CD4-positive, alpha-beta T cell (primary cell): ENCODE measurements at places on chromosomes 3 and 15. TPM values are rescaled to one million over a fixed set of nuclear protein-coding genes. Genes with fewer than 3 reads are reported as not detected.

- peaks cover 7% of the 10 kb centered on the region for H3K36me3 ChIP-seq
- no peak overlapping the region for H3K4me3 ChIP-seq
- no peak for DNase-seq
- no peaks in the 10 kb centered on the region for H3K4me1 ChIP-seq
- H3K27me3 ChIP-seq = no peaks in the 10 kb centered on the region
- H3K27ac ChIP-seq = no peak overlapping the region
These were observed 134.1 kb downstream of the ISL2 start for GRCh38 chr15:76470691-76471090.

GRCh38 chr3:16277471-16277870 is 12.5 kb downstream of the OXNAD1 start:
- H3K4me1 ChIP-seq = no peaks in the 10 kb centered on the region
- H3K27ac ChIP-seq = no peak overlapping the region
- DNase-seq = no peak
- H3K4me3 ChIP-seq = no peak overlapping the region

DNA sequence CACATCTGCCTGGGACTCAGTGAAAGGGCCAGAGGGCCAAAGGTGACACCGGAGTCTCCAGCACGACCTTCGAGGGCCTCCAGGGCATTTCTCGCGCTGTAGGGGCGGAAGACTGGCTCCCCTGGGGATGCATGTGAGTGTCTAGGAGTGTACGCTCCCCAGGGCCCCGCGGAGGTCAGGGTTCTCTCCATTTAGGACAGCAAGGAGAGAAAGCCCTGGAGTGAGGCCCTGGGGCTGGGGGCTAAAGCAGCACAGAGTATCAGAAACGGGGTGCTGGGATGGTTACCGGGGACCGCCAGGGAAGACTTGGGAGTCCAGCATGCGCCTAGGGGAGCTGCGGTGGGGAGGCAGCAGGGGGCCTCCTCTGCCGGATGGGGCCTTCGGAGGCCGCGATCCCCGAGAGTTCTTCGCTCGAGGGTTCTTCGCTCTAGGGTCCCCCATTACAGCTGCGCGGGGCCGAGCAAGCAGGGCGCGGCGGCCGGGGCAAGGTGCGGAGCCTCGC is 595 bp upstream of the APBA2 start:
- H3K27ac ChIP-seq = peak overlapping the region; percentile 29
- peaks cover 50% of the 10 kb centered on the region for H3K4me1 ChIP-seq
- DNase-seq = no peak
- H3K36me3 ChIP-seq = no peaks in the 10 kb centered on the region
- H3K27me3 ChIP-seq = peaks cover 2% of the 10 kb centered on the region

DNA sequence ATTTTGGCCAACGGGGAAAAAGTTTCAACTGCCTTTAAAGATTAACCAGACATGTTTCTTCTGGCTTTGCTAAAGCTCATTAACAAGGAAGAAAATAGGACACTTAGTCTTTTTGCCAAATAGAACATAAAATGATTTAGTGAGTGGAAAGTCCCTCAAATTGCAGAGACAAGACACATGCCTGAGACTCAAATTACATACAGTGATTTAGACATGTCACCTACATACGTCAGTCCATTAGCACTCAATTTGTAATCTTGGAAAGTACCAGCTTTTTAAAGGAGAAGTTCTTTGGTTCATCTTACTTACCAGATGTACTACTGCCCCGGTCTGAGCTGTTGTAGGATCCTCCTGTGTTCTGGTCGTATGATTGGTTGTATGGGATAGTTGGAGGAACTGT is 1134.2 kb downstream of the ROBO1 start:
- no peaks in the 10 kb centered on the region for H3K36me3 ChIP-seq
- H3K27ac ChIP-seq = no peak overlapping the region
- no peaks in the 10 kb centered on the region for H3K27me3 ChIP-seq
- H3K4me1 ChIP-seq = no peaks in the 10 kb centered on the region
- no peak overlapping the region for H3K4me3 ChIP-seq
- DNase-seq = no peak

- no peak overlapping the region for H3K27ac ChIP-seq
- DNase-seq = peak; percentile 47
- H3K36me3 ChIP-seq = no peaks in the 10 kb centered on the region
These were observed 22.4 kb downstream of the PLA2G4F start for GRCh38 chr15:42133886-42134502.

- peak overlapping the region; percentile 53 for H3K27ac ChIP-seq
- DNase-seq = peak; percentile 31
- no peaks in the 10 kb centered on the region for H3K36me3 ChIP-seq
- H3K27me3 ChIP-seq = no peaks in the 10 kb centered on the region
- H3K4me3 ChIP-seq = no peak overlapping the region
These were observed 50.3 kb downstream of the MED12L start for GRCh38 chr3:151135541-151136337.

DNA sequence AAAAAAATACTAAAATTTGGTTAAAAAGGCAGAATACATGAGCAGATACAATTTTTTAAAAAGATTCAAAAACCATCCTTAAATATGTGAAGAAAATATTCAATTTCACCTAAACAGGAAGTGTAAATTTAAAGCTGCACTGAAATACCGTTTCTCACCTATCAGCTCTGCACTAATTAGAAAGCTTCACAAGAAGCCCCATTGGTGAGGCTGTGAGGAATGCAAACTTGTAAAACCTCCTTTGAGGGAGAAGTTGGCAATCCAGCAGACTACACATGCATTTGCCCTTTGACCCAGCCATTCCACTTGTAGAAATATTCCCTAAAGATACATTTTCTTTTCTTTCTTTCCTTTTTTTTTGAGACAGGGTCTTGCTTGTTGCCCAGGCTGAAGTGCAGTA is 18.8 kb downstream of the BLM start:
- H3K4me1 ChIP-seq = peaks cover 3% of the 10 kb centered on the region
- no peaks in the 10 kb centered on the region for H3K36me3 ChIP-seq
- H3K27me3 ChIP-seq = no peaks in the 10 kb centered on the region
- no peak for DNase-seq
- no peak overlapping the region for H3K4me3 ChIP-seq

GRCh38 chr15:78065973-78066946 is 11.3 kb downstream of the TBC1D2B start:
- peak overlapping the region; percentile 9 for H3K4me3 ChIP-seq
- DNase-seq = no peak
- peak overlapping the region; percentile 39 for H3K27ac ChIP-seq
- H3K36me3 ChIP-seq = no peaks in the 10 kb centered on the region
- H3K4me1 ChIP-seq = peaks cover 86% of the 10 kb centered on the region
- no peaks in the 10 kb centered on the region for H3K27me3 ChIP-seq

DNA sequence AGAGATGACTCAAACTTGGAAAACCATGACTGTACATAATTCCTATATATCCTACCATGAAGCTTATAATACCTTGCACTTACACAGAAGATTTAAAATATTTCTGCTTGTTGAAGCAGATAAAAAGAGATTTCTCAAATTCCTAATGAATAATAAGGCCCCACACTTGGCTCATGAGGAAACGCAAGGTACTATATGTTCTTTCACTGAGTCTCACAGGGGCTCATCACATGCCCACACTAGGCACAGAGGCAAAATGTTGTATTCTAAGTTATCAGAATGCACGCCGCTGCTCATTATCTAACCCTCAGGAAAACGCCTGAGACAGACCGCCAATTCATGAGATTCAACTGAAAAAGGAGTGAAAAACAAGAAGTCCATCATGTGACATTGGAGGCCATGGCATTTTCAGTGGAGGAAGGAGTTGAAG is 5.6 kb downstream of the MYO1E start:
- no peak overlapping the region for H3K4me3 ChIP-seq
- H3K27me3 ChIP-seq = peaks cover 18% of the 10 kb centered on the region
- DNase-seq = no peak
- no peaks in the 10 kb centered on the region for H3K36me3 ChIP-seq
- H3K27ac ChIP-seq = no peak overlapping the region
- H3K4me1 ChIP-seq = peaks cover 5% of the 10 kb centered on the region

DNA sequence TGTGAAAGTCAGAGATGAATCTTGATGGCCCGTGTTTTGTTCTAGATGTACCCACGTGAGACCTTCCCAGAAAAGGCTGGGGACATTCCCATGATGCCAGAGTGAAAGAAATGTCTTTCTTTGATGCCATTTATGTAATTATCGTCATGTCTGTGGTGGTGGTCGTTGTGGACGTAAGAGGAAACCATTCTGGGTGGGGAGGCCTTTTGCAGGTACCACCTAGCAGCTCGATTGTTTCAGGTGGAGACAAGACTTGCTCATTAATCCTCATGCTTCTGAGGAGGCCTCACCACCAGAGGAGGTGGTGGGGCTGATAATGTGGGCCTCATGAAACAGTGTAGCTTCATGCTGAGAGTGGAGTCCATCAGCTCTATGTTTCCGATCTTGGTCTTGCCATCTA is 58.1 kb upstream of the USP3 start:
- H3K4me1 ChIP-seq = peaks cover 30% of the 10 kb centered on the region
- no peak overlapping the region for H3K4me3 ChIP-seq
- no peaks in the 10 kb centered on the region for H3K36me3 ChIP-seq
- H3K27me3 ChIP-seq = no peaks in the 10 kb centered on the region
- H3K27ac ChIP-seq = no peak overlapping the region
- peak; percentile 43 for DNase-seq

- no peaks in the 10 kb centered on the region for H3K36me3 ChIP-seq
- H3K4me1 ChIP-seq = no peaks in the 10 kb centered on the region
- no peak overlapping the region for H3K4me3 ChIP-seq
- H3K27me3 ChIP-seq = no peaks in the 10 kb centered on the region
- H3K27ac ChIP-seq = no peak overlapping the region
These were observed 459.7 kb downstream of the TBL1XR1 start for GRCh38 chr3:176737480-176738110.

- no peaks in the 10 kb centered on the region for H3K36me3 ChIP-seq
- no peak overlapping the region for H3K27ac ChIP-seq
- H3K4me3 ChIP-seq = no peak overlapping the region
- no peaks in the 10 kb centered on the region for H3K27me3 ChIP-seq
- peaks cover 53% of the 10 kb centered on the region for H3K4me1 ChIP-seq
These were observed 41.0 kb downstream of the BHLHE40 start for GRCh38 chr3:5020242-5020722.

DNA sequence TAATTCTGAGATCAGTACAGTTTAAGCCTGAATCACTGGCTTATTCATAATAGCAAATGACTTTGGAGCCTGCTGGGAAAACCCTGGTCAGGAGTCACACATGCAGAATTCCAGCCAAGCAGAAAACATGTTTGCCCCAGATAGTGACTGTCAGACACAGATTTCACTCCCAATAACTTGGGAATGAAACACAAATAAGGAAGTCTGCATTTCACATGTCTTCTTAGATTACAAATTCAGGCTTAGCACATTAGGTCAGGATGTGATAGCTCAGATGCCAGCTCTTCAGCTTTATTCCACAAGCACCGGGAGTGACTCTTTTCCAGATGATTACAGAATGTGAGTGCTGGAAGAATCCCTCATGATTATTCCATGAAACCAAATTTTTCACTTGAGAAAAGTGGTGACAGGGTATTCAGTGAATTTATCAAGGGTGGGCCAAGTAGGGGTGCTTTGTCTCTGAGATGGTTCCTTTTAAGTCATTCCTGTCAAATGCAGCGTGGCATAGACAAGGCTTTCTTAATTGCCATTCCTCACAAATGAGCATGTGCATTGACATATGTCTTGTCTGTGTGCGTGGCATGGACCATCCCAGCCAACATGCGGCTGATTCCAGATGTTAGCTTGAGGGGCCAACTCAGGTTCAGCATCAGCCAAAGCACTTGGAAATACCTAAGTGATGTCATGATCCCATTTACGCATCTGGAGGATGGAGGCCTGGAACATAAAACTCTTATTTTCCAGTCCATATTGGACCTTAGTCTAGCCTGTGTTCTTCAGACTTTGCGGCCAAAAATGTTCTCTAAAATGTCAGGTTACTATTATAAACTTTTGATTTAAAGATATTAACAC is 191.0 kb downstream of the EPHB1 start:
- no peaks in the 10 kb centered on the region for H3K4me1 ChIP-seq
- H3K27ac ChIP-seq = no peak overlapping the region
- no peaks in the 10 kb centered on the region for H3K27me3 ChIP-seq

DNA sequence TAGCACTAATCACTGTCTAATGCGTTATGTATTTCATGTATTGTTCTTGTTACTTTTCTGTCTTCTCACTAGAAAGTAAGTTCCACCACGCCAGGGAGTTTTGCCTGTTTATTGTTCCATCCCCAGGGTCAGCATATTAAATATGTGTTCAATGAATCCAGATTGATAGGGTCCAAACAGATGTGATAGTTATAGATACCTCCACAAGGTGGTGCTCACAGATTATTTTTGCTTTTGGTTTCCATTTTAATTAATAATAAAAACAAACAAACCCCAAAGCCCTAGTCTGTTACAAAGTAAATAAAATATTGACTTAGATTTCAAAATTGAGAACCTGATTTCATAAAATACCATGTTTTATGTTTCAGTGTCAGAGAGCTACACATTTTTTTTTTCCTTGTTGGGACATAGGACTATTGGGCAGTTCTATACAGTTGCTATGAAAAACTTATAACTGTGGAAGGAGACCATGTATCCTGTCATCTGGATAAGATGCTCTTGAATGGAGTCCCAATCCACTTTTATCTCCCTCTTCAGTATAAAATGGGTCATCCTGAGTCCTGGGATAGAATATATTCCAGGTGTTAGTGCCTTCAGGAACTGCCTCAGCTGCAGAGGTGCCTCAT is 12.4 kb downstream of the OTOL1 start:
- no peaks in the 10 kb centered on the region for H3K4me1 ChIP-seq
- H3K27ac ChIP-seq = no peak overlapping the region
- no peak for DNase-seq
- no peaks in the 10 kb centered on the region for H3K36me3 ChIP-seq
- no peak overlapping the region for H3K4me3 ChIP-seq

GRCh38 chr3:159804726-159805410 is 183.8 kb upstream of the IL12A start:
- no peak overlapping the region for H3K4me3 ChIP-seq
- H3K4me1 ChIP-seq = no peaks in the 10 kb centered on the region
- peak; percentile 34 for DNase-seq
- H3K27ac ChIP-seq = no peak overlapping the region

GRCh38 chr3:175956964-175957363 is 1097.8 kb downstream of the NAALADL2 start:
- H3K36me3 ChIP-seq = no peaks in the 10 kb centered on the region
- H3K4me1 ChIP-seq = no peaks in the 10 kb centered on the region
- H3K27ac ChIP-seq = no peak overlapping the region
- H3K4me3 ChIP-seq = no peak overlapping the region
- DNase-seq = no peak

Gene DPP8
- total RNA-seq = 45.4 TPM

Gene STRC
- 2.1 TPM for total RNA-seq

Gene XIRP1
- total RNA-seq = not detected

Gene TUSC2
- total RNA-seq = 24.7 TPM

Gene TEX55
- total RNA-seq = not detected

Gene FEZF2
- total RNA-seq = not detected

Gene MYL3
- total RNA-seq = not detected

Gene RARRES1
- not detected for total RNA-seq

Gene QTRT2
- total RNA-seq = 27.0 TPM

Gene AGBL1
- total RNA-seq = not detected

Gene NTRK3
- not detected for total RNA-seq

Gene P4HTM
- 47.0 TPM for total RNA-seq

Gene SCAMP5
- 5.7 TPM for total RNA-seq
